ENCODE measurements at places on chromosomes 6 and 20. TPM values are rescaled to one million over a fixed set of nuclear protein-coding genes. Genes with fewer than 3 reads are reported as not detected.

DNA sequence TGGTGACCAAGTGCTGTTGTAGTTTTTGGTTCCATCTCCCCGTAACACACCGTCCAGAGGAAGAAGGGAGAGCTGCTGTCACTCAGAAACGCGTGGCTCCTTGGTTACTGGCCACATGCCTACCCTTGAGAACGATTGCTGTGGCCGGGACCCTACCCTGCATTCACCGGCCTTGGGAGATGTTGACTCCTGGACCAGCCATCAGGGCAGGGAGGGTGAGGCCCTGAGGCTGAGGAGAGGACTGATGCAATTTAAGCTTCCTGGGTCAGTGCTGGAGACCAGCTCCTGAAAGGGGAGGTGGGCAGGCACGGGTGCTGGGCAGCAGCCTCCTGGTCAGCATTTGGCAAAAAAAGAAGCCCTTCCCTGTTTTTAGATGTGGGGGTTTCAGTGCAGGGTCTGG is 31.5 kb downstream of the ERMARD start:
- H3K27ac ChIP-seq, result no peak overlapping the region
- no peak for DNase-seq
- H3K4me1 ChIP-seq, result no peaks in the 10 kb centered on the region
- H3K36me3 ChIP-seq, result no peaks in the 10 kb centered on the region
- H3K27me3 ChIP-seq, result no peaks in the 10 kb centered on the region
- H3K4me3 ChIP-seq, result no peak overlapping the region

Gene DOK5
- 3.1 TPM for total RNA-seq

Gene HDGFL1
- not detected for total RNA-seq

Gene ELMO2
- 56.5 TPM for total RNA-seq

Gene TLDC2
- 0.67 TPM for total RNA-seq

- H3K4me3 ChIP-seq, result no peak overlapping the region
- no peak overlapping the region for H3K27ac ChIP-seq
- no peaks in the 10 kb centered on the region for H3K36me3 ChIP-seq
- no peaks in the 10 kb centered on the region for H3K4me1 ChIP-seq
- no peaks in the 10 kb centered on the region for H3K27me3 ChIP-seq
- DNase-seq, result no peak
Measured at GRCh38 chr6:79168695-79168980, 65.8 kb downstream of the HMGN3 start.

Gene CD40
- 20.4 TPM for total RNA-seq

Gene TRAPPC3L
- 0.28 TPM for total RNA-seq

Gene NKX2-4
- not detected for total RNA-seq

Gene WFDC2
- total RNA-seq, result 499 TPM

DNA sequence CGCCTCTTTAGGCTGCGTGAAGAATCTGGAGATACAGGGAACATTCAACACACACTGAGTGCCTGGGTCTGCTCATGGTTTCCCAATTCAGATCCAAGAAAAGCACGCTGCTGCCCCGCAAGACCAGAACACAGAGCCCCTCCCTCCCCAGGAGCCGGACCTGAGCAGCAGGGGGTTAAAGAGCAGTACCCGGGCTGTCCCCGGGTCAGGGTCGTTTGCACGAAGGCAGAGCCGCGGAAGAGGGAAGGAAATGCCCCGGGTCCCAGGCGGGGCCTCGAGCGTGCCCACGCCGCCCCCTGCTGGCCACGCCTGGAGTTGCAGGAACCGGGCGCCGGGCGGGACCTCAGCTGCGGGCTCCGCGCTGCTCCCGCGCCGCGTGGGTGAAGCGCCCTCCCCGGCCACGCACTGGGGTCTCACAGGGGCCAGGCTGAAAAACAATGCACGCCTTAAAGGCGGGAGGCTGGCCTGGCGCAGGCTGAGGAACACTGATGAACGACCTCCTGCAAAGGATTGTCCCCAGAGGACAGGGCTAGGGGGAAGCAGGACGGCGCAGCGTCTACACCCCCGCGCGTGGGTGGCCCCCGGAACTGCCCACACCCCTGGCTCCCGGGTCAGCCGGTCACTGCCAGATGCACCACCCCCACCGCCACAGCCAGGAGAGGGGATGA is 48.9 kb downstream of the ANKRD60 start:
- no peaks in the 10 kb centered on the region for H3K27me3 ChIP-seq
- H3K4me1 ChIP-seq, result peaks cover 20% of the 10 kb centered on the region
- no peaks in the 10 kb centered on the region for H3K36me3 ChIP-seq

- no peaks in the 10 kb centered on the region for H3K36me3 ChIP-seq
- DNase-seq, result no peak
- H3K27ac ChIP-seq, result no peak overlapping the region
- no peaks in the 10 kb centered on the region for H3K27me3 ChIP-seq
Measured at GRCh38 chr20:60286764-60287163, 328.5 kb downstream of the CDH26 start.

Gene SLC16A10
- 9.2 TPM for total RNA-seq

DNA sequence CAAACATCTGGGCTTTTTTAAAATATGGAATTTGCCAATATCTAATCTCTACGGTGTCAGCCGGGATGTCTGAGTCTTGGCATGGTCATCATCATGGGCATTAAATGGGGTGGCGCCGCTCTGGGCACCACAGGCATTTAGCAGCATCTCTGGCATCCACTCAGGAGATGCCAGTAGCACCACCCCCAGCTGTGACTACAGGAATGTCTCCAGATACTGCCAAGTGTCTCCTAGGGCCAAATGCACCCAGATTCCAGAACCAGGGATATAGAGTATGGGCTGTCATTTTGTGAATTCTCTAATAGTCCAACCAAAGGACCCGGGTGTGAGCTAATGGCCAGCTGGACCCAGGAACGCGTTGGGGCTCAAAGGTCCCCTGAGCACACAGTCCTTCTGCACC is 361.0 kb downstream of the TAF4 start:
- no peaks in the 10 kb centered on the region for H3K36me3 ChIP-seq
- peaks cover 19% of the 10 kb centered on the region for H3K4me1 ChIP-seq
- H3K27ac ChIP-seq, result no peak overlapping the region
- no peak for DNase-seq
- no peaks in the 10 kb centered on the region for H3K27me3 ChIP-seq

DNA sequence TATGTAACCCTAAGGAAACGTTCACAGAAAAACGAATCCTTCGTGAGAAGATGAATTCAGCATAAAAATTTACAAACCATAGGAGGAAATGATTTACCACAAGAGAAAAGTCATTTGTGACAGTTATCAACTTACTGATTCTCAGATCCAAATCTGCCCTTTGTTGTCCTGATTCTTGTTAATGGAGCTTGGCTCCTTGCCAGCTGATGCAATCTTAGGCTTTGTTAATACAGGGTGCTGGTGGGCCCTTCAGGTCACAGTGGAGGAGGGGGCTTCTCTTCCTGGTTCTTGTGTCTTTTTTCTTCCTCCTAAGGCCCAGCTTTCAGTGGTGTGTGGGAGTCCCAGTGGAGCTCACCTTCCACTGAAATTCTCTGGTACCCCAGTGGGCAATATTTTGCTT is 108.4 kb upstream of the MAP3K7 start:
- no peaks in the 10 kb centered on the region for H3K4me1 ChIP-seq
- H3K27me3 ChIP-seq, result no peaks in the 10 kb centered on the region
- H3K27ac ChIP-seq, result no peak overlapping the region
- no peak for DNase-seq
- H3K4me3 ChIP-seq, result no peak overlapping the region
- no peaks in the 10 kb centered on the region for H3K36me3 ChIP-seq

GRCh38 chr6:43833223-43833995 is 63.4 kb downstream of the VEGFA start:
- H3K27ac ChIP-seq, result no peak overlapping the region
- peaks cover 5% of the 10 kb centered on the region for H3K4me1 ChIP-seq
- H3K27me3 ChIP-seq, result no peaks in the 10 kb centered on the region
- peak; percentile 36 for DNase-seq
- H3K4me3 ChIP-seq, result no peak overlapping the region

DNA sequence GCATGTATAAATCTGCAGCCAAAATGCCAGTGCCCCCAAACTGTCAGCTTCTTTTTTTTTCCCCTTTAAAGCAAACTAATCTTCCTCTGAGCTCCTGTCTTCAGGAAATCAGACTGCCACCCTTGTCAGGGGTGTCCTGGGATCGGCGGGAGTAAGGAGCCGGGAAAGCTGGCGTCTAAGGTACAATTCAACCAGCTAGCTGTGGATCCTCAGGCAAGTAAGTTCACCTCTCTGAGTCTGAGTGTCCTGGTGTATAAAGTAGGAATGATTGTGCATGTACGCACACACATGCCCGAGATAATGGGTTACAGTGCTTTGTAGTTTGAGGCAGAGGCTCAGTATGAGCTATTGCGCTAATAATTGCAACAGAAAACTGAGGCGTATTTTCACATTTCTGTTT is 98.3 kb downstream of the ANKRD60 start:
- H3K27me3 ChIP-seq, result no peaks in the 10 kb centered on the region
- H3K36me3 ChIP-seq, result no peaks in the 10 kb centered on the region
- no peak for DNase-seq
- no peaks in the 10 kb centered on the region for H3K4me1 ChIP-seq
- no peak overlapping the region for H3K27ac ChIP-seq
- no peak overlapping the region for H3K4me3 ChIP-seq

DNA sequence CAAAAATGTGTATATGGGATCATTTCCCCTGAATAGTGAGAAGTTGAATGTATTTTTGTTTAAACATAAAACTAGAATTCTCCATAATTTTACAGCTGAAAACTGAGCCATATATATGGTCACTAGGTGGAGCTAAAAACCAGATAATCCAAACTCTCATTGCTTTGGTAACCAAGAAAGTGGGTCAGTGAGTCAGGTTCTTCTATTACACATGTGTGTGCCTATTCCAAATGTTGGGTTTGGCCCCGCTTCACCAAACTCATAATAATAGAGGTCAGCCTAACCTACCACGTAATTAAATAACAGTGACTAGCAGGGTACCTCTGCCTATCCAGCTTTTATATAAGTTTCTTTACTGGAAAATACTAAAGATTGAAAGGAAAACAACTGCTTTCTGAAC is 19.3 kb upstream of the RNGTT start:
- DNase-seq, result no peak
- no peak overlapping the region for H3K27ac ChIP-seq
- no peaks in the 10 kb centered on the region for H3K27me3 ChIP-seq
- H3K4me1 ChIP-seq, result no peaks in the 10 kb centered on the region

DNA sequence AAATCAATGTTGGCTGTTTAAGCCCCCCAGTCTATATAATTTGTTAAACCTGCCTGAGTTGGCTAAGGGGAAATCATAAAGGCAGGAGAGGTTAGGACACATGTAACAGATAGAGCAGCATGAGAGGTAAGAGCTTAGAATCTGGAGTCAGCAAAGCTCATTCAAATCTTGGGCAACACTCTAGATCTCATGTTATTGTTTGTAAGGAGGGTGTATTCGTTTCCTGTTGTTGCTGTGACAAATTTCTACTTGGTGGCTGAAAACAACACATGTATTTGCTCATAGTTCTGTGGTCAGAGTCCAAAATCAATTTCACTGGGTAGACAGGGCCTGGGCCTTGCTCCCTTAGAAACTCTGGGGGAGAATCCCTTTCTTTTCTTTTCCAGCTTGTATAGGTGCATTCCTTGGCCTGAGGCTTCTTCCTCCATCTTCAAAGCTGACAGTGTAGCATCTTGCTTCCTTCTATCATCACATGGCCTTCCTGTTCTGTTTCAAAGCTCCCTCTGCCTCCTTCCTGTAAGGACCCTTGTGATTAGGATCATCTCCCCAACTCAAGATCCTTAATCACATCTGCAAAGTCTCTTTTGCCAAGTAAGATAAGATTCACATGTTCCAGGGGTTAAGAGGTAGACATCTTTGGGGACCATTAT is 4.4 kb downstream of the LY86 start:
- no peaks in the 10 kb centered on the region for H3K36me3 ChIP-seq
- H3K4me3 ChIP-seq, result no peak overlapping the region
- peak overlapping the region; percentile 32 for H3K27ac ChIP-seq
- peaks cover 13% of the 10 kb centered on the region for H3K4me1 ChIP-seq

Gene GMNN
- 15.5 TPM for total RNA-seq

Gene RAD21L1
- 0.23 TPM for total RNA-seq

GRCh38 chr6:2127484-2127911 is 117.9 kb downstream of the GMDS start:
- no peaks in the 10 kb centered on the region for H3K4me1 ChIP-seq
- peak overlapping the region; percentile 5 for H3K27ac ChIP-seq
- H3K4me3 ChIP-seq, result no peak overlapping the region
- no peaks in the 10 kb centered on the region for H3K36me3 ChIP-seq
- no peaks in the 10 kb centered on the region for H3K27me3 ChIP-seq
- DNase-seq, result no peak

DNA sequence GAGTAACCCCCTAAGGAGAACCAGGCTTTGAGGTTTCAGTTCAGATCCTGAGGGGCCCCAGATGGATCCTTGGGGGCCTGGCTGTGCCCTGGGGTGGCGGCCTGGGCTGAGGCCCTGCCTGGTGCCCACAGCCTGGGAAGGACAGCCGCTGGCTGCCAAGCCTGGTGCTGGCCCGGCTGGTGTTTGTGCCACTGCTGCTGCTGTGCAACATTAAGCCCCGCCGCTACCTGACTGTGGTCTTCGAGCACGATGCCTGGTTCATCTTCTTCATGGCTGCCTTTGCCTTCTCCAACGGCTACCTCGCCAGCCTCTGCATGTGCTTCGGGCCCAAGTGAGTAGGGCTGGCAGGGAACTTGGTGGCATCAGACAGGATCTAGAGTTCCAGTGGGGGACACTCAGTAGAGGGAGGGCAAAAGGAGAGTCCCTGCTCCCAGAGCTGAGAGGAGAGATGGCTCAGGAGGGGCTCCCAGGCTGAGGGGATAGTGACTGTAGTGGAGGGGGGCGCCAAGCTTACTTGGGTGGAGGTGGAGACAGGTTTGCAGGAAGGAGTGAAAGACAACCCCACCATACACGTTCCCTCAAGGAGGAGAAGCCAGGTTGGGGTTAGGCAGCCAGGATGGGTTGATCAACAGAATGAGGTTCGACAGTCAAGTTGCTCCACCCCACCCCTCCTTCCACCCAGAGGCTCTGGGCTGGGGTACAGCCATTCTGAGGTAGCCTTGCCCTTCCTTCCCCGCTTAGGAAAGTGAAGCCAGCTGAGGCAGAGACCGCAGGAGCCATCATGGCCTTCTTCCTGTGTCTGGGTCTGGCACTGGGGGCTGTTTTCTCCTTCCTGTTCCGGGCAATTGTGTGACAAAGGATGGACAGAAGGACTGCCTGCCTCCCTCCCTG is 9.5 kb downstream of the SLC29A1 start:
- H3K36me3 ChIP-seq, result no peaks in the 10 kb centered on the region
- H3K4me1 ChIP-seq, result peaks cover 20% of the 10 kb centered on the region
- no peak for DNase-seq
- peak overlapping the region; percentile 69 for H3K27ac ChIP-seq
- no peaks in the 10 kb centered on the region for H3K27me3 ChIP-seq

- H3K27me3 ChIP-seq, result no peaks in the 10 kb centered on the region
- no peak for DNase-seq
- no peaks in the 10 kb centered on the region for H3K4me1 ChIP-seq
- H3K4me3 ChIP-seq, result no peak overlapping the region
Measured at GRCh38 chr6:169234634-169235033, 19.0 kb downstream of the THBS2 start.

- H3K27ac ChIP-seq, result peak overlapping the region; percentile 23
- no peaks in the 10 kb centered on the region for H3K27me3 ChIP-seq
- no peak for DNase-seq
- no peaks in the 10 kb centered on the region for H3K36me3 ChIP-seq
- peaks cover 20% of the 10 kb centered on the region for H3K4me1 ChIP-seq
- no peak overlapping the region for H3K4me3 ChIP-seq
Measured at GRCh38 chr20:45917790-45918141, 5.8 kb upstream of the PLTP start.

Gene TAP1
- total RNA-seq, result 32.6 TPM

Gene SLC22A23
- 45.6 TPM for total RNA-seq

Gene IRAK1BP1
- total RNA-seq, result 18.9 TPM

- DNase-seq, result no peak
- H3K27ac ChIP-seq, result no peak overlapping the region
- no peaks in the 10 kb centered on the region for H3K4me1 ChIP-seq
- H3K36me3 ChIP-seq, result no peaks in the 10 kb centered on the region
Measured at GRCh38 chr6:72857791-72858585, 236.1 kb downstream of the KCNQ5 start.

GRCh38 chr6:143288923-143289322 is 161.6 kb downstream of the ADAT2 start:
- H3K27ac ChIP-seq, result no peak overlapping the region
- no peak for DNase-seq
- no peaks in the 10 kb centered on the region for H3K27me3 ChIP-seq
- no peak overlapping the region for H3K4me3 ChIP-seq

All from lung (tissue), 17 donors.